Tongue (tissue), 3 donors: ENCODE measurements at places on chromosomes 2 and 18.
A peak's percentile ranks its signal among the peaks of the same experiment; 100 is the strongest.

GRCh38 chr2:9769171-9770005 is 73.9 kb upstream of the TAF1B start:
- no peak for DNase-seq

DNA sequence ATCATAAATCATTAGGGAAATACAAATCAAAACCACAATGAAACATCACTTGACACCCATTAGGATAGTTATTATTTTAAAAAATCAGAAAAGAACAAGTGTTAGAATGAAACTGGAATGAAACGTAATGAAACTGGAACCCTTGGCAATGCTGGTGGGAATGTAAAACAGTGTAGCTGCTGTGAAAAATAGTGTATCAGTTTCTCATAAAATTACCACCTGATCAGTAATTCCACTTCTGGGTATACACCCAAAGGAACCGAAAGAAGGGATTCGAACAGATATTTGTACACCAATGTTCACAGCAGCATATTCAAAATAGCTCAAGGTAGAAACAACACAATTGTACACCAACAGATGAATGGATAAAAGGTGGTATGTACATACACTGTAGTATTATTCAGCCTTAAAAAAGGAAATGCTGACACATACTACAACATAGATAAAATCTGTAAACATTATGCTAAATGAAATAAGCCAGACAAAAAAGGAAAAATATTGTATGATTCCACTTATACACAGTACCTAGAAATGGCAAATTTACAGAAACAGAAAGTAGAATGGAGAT is 27.0 kb downstream of the ROCK1 start:
- no peak for DNase-seq

DNA sequence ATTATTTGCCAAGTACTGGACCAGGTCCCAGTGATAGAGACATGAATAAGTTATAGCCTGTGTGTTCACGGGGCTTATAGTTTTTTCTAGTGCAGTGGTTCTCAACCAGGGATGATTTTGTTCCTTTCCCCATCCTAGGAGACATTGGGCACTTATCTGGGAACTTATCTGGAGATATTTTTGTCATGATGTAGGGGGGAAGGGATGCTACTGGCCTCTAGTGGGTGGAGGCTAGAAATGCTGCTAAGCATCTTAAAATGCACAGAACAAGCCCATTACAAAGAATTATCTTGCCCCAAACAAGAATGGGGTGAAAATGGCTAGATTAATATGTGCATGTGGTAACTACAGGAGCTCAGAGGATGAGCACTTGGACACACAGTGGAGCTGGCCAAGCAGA is 75.2 kb downstream of the KLHL29 start:
- DNase-seq, result no peak

DNA sequence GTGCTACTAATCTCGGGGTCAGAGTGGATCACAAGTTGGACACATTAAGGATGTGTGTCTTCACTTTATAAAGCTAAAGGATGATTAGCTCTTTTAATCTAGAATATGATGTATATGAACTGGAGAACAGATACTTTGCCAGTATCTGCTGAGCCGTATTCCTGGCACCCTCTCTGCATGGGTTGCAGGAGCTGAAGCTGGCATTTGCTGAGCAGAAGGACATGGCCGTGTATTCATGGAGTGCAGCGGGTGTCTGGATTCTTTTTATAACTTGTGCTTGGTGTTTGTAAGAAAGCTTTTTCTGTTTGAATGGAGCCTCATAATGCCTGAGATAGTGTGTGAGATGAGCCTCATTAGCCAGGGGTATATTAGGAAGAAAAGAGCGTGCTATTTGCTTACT is 103.9 kb upstream of the MCFD2 start:
- no peak for DNase-seq

- DNase-seq, result no peak
Observed at GRCh38 chr18:23363865-23364570, 89.1 kb upstream of the RIOK3 start.

- DNase-seq, result peak; percentile 77
Observed at GRCh38 chr2:27308359-27308881, at the start of gene UCN. UCN (minus strand) TSS chr2:27308445; CDS start chr2:27307895, 550 bp downstream.

GRCh38 chr2:20515290-20516220 is 68.7 kb downstream of the RHOB start:
- no peak for DNase-seq

DNA sequence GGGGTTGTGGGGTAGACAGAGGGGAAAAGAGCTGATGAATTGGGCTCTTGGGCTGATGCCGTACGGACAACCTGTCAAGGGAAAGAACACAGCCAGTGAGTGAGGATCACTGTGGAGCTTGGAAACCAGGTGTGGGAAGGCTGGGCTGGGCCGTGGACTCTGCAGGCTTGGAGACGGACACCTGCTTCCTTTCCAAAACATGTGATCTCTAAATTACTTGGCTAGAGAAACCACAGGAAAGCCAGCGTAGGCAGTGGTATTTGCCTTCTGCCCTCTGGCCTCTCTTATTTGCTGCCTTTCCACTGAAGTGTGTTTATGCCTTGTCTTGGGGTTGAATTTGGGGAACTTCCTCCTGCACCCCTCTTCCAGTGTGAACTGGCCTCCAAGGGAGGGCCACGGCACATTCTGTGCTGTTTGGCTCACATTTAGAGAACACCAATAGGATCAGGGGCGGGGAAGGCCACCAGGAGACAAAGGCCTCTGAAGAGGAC is 267.7 kb downstream of the PRKCE start:
- peak; percentile 64 for DNase-seq

DNA sequence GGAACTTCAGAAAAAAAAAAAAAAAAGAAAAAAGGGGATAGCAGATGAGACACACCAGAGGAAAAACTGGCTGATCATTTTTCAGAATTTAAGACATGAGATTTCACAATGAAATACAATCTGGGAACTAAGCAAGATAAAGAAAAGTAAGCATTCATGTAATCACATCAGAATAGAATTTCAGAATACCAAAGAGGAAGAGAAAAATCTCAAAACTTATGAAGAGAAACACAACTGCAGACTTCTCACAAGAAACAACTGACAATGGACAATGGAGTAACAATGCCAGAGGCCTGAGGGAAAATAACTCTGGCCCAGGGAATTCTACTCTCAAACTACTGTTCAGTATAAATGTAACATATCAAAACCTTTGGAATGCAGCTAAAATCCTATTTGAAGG is 13.2 kb upstream of the RRM2 start:
- DNase-seq, result no peak

DNA sequence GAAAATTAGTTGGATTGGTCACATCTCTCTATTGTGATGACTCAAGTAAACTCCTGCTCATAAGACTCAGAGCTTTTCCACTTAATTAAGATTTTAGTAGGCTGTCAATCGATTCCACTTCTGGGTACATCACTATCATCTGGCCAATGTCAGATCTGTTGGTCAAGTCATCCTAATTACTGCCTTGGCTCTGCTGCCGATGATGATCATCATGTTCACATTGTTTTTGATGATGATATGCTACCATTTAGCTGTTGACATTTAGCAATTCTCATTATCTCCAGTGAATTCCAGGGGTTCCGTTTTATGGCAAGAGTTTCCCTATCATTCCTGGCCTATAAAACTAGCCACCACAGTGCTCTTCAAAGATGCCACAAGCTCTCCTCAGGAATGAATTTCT is 253.4 kb downstream of the IKZF2 start:
- no peak for DNase-seq

DNA sequence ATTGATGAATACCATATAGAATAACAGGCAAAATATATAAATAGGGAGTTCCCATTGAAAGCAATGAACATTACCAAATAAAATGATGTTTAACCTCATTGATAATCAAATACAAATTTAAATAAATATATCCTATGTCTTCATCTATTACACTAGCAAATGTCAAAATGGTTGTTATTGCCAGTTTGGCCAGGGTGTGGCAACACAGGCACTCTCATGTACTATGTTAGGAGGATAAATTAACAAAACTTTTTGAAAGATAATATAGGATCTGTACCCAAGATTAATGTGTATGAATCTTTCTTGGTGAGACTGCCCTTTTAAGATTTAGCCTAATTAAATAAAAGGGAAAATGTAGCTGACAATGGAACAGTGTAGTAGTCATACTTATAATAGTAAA is 659.3 kb downstream of the ERBB4 start:
- DNase-seq, result peak; percentile 10

- DNase-seq, result no peak
Observed at GRCh38 chr18:67072791-67073190, 443.7 kb downstream of the DSEL start.

- DNase-seq, result no peak
Observed at GRCh38 chr18:59094569-59094968, 45.1 kb upstream of the SEC11C start.

GRCh38 chr2:99674090-99674489 is 184.3 kb upstream of the REV1 start:
- no peak for DNase-seq

GRCh38 chr2:191020742-191021381 is 6.9 kb upstream of the STAT1 start:
- no peak for DNase-seq
